ENCODE measurements at places on chromosomes 12 and 14.

DNA sequence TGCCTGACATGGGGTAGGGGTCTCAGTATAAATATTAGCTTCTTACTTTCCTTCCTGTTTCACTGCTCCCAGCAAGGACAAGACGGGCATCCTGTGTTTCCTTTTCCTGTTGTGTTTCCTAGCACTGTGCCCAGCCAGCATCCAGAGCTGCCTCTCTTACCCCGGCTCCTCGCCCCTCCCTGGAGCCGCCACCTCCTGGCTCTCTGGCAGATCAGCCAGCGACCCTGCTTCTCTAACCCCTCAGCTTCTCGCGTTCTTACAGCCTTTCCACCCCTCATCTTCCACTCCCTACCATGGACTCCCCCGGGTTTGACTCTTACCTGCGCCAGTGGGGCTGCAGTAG, 17.8 kb downstream of the HDAC7 start:
- DNase-seq, result no peak

GRCh38 chr12:27158297-27158696, 75.9 kb upstream of the C12orf71 start:
- no peak for DNase-seq

DNA sequence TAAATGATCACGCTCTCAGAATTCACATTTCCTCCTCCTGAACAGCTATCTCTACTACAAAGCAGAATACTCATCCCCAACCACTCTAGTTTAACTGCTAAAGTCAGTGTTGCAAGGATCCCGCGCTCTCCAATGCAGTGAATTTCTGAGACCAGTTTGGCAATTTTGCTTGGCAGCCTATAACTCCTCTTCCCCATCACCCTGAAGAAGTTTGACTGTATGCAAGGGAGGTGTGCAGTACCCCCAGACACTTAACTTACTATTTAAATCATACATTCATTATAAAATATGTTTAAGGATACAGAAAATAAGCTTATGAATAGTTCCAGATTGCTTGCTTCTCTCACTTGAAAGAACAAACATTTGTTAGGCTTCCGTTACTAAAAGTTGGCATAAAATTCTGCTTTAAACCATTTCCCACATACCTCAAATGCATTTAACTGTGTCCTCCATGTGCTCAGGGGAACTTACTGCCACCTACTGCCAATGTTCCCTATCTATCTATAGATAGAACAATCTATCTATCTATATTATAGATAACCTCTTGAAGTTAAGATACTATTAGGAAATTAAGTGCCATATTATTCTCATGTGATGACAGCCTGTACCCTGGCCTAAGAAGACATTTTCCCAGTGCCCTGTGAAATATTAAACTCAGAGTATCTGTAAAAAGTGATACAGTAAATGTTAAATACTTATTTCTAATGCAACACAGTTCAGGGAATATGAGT, 2.4 kb downstream of the LGR5 start:
- DNase-seq, result no peak

DNA sequence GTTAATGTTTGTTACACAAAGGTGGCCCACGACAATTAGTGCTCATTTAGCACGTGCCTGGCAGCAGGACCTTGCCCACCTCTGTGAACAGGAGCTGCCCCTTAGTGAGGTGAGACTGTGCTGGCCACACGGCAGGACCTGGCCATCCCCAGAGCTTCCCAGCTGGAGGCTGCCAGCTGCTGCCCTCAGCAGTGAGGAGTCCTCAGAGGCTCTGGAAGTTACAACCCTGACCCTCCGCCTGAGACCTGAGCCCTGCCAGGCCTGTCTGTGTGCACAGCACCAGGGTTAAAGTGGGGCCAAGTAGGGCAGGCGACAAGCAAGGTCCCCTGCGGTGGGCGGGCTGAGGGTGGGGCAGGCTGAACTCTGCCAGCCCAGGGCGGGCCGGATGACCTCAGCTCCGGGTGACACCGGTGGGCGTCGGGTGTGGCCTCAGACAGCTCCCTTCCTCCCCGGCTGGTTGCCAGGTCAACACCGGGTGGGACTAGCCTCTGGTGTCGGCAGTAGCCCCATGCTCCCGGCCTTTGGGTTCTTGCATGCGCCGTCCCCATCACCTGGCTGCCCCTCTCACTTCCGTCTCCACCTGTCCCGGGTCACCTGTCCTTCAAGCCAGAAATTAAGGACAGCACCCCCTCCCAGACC, 9.2 kb upstream of the LBHD2 start:
- DNase-seq, result no peak

- DNase-seq, result no peak
Observed at GRCh38 chr14:78254911-78255461, 84.8 kb downstream of the NRXN3 start.

GRCh38 chr12:70247653-70248199, 4.5 kb downstream of the CNOT2 start:
- DNase-seq, result no peak

- peak; percentile 90 for DNase-seq
Observed at GRCh38 chr14:26765768-26766520, 168.1 kb upstream of the NOVA1 start.

GRCh38 chr12:7832059-7832696, 40.5 kb downstream of the SLC2A14 start:
- peak; percentile 26 for DNase-seq

GRCh38 chr14:90440592-90440991, 43.8 kb downstream of the CALM1 start:
- DNase-seq, result no peak

GRCh38 chr12:108801736-108802100, 55.7 kb downstream of the SSH1 start:
- DNase-seq, result no peak

DNA sequence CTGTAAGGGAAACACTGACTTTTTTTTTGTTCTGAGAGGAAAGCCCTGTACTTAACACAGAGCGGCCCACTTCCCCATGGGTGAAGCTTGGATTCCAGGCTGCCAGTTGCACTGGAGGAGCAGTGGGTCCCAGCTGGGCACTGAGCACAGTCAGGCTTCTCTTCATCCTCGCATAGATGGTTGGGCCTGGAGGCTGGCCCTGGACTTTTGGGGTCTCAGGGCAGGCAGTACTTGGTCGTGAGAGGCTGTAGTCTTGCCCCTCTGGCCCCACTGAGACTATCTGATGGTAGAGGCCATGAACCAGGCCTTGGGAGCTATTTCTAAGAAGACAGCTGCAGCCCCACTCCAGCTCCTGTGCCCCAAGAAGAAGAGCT, 6.2 kb upstream of the LHX5 start:
- no peak for DNase-seq

DNA sequence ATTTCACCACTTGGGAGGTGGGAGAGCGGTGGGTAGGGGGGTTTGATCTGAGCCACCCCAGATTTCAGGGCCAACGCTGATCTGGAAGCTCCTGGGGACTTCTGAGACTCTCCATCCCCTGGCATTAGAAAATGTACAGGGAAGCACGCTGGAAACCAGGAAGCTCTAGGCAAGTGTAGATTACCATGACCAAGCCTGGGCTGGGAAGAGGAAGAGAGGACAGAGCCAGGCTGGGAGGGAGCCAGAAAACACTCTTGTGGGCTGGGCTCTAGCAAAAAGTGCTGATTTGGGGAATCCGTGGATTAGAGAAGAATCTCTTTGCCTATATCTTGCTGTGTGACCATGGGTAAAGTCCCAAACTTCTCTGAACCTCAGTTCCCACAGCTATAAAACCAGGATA, 236.7 kb downstream of the BCL11B start:
- no peak for DNase-seq

DNA sequence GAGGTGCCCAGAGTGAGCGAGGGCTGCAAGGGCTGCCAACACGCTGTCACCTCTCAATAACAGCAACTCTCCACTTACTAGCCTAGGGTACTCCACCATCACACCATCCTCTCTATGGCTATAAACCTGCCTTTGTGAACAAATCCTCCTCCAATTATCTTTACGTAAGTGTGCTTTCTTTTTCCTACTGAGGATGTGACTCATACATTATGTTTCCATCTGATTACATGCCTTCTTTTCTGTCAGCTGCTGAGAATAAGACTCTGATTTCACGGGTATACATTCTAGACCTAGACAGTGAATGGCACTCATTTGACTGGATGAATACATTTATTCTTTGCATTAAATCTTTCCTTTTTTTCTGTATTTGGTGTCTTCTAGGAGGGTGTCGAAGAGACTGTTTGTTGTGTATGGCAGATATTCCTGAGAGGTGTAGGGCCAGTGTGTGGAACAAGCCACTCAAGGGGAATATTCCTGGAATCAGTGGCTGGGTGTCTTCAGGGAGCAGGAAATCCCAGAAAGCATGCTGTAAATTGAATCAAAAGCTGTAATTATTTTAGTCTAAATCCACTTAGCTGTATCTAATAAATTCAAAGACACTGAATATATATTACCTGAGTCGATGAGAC, 327.3 kb upstream of the TMTC1 start:
- DNase-seq, result peak; percentile 44

DNA sequence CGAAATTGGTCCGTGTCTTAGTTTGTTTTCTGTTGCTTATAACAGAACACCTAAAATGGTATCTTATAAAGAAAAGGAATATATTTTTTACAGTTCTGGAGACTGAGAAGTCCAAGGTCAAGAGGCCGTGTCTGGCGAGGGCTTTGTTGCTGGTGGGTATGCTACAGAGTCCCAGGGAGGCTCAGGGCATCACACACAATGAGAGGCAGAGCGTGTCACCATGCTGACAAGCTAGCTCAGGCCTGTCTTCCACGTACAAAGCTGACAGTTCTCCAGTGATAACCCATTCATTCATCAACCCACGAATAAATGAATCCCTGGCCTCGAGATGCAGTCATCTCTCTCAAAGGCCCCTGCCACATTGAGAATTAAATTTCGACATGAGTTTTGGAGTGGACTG, 56.7 kb upstream of the AEBP2 start:
- DNase-seq, result no peak

- no peak for DNase-seq
Observed at GRCh38 chr12:68944296-68945076, 11.5 kb upstream of the CPM start.

DNA sequence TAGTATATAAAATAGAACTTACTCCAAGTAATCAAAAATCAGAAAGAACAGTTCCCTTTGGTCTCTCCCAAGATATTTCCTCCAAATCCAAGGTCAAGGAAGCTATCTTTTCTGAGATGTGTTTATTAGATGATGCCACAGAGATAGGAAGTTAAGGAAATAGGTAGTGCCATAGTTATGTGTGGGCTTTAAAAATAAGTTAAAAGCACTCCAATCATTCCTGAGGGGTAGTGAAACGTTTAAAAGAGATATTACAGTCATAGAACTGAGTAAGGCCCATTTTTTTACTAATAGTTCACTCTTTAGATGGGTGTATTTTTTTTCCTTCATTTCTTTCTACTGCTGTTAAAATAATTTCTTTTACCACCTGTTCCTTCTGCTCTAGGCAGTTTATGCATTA, 1630.9 kb upstream of the SEL1L start:
- DNase-seq, result no peak

DNA sequence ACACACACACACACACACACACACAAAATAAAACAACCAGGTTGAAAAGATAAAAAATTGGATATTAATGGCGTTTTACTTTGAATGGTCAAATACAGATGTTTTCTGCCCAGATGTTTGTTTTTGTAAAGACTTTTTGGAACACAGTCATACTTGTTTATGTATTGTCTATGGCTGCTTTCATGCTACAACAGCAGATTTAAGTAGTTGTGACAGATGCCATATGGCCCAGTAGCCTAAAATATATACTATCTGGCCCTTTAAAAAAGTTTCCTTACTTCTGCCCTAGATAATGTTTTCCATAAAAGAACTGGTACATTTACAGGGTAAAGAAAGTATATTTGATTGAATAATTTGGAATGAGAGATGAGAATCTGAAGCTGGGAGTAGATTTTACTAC, 1362.8 kb upstream of the SEL1L start:
- no peak for DNase-seq

All from HS-5 (cell line).